Stimulated activated CD4-positive, alpha-beta T cell treated with anti-CD3 and anti-CD28 coated beads, Interleukin-1b, Interleukin-23, amount 100 ng/mL, for 1 hour (primary cell): ENCODE measurements at places on chromosomes 2 and 18.

DNA sequence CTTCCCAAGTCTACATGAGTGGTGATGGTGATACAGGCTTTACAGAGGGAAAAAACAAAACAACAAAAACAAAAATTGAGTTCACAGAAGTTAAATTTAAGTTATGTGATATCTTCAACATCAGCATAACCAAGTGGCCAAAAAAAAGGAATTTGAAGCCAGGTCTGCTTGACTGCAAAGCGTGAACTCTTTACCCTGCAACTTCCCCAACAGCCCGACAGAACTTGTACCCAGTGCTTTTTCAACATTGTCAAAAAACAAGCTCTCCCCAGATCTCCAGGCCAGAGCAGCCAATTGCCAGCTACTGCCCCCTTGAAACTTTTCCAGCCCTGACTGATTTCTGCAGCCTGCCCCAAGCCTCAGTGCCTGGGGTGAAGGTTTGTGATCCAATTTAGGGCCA, 76.7 kb downstream of the RNF144A start:
- no peak for DNase-seq

DNA sequence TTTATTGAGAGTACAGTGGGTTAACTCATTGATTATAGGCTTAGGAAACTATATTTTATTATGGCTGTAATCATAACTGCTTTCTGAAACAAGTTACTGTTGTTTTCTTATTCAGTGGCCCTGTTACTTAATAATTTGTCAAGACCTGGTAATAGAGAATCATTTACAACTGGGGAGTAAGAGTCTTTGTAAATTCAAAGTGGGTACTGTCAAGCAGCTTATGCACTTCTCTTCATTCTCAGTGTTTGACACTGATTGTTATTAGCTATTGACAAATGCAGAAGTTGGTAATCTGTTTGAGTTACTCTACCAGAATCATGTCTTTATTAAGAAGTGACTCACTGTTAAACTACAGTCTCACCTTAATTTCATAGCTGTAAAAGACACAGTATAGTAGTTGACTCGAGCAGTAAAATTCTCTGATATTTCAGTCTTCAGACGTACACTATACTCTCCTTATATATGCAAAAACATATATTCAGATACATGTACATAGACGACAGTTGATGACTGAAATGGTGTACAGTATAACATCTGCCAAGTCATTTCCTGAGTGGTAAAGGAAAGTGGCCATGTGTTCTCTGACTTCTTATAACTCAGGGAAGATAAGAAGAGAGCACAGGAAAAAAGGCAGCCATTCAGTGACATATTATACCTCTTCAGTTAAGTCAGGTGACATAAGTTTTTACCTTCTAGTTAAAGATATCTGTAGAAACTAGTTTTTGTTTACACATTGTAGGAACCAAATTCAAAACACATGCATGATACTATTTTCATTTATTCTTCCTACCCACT, 36.0 kb upstream of the TTC27 start:
- DNase-seq, result no peak

DNA sequence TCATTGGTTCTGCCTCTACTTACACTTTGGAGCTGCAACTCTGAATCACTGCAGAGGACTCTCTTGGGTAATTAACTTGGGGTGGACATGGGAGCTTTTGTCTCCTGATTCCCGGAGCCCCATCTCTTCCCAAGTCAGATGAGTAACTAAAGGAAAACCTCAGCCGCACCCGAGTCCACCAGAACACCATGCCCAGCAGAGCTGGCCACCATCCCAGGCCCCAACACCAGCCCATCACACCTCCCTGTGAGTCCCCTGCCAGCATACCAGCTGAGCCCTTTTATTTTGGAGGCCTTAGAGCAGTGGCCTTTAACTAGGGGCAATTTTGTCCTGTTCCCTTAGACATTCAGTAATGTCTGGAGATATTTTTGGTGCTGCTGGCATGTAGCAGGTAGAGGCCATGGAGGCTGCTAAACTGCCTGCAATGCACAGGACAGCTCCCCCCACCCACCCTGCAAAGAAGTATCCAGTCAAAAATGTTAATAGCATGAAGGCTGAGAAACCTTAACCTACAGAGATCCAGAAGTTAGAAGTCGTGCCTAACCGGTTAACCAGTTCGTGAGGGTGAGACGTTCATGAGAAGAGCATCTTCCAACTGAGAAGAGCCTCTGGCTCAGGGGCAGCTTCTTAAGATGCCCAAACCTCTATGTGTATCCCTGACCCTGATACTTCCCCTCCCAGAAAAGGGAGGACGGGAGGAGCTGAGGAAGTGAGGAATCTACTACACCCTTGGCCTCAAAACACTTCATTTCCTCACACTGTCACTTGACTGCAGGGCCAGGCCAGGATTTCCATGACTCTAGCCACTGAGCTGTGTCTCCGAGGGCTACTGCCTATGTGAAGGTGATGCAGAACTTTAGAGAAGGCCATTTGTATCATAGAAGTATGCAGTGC, 139.9 kb upstream of the EPAS1 start:
- no peak for DNase-seq

DNA sequence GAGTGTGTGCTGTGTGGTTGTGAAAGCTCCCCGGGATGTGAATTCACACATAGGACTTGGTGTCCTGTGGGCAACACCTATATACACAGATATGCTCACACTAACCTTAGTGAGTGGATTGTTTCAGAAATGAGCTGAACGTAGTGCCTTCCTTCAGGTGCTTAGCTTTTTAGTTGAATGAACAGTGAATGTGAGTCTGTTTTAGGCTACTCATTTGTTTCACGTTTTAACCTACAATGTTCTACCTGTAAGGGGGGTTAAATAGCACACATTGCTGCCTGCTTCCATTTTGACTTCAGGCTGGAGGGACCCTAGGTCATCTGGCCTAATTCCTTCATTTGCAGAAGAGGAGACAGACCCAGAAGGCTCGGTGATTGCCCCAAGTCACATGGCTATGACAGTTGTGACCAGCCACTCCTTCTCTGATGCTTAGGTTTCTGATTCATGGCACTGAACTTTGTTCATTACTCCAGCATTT, 1.0 kb downstream of the PLEK start:
- no peak for DNase-seq

DNA sequence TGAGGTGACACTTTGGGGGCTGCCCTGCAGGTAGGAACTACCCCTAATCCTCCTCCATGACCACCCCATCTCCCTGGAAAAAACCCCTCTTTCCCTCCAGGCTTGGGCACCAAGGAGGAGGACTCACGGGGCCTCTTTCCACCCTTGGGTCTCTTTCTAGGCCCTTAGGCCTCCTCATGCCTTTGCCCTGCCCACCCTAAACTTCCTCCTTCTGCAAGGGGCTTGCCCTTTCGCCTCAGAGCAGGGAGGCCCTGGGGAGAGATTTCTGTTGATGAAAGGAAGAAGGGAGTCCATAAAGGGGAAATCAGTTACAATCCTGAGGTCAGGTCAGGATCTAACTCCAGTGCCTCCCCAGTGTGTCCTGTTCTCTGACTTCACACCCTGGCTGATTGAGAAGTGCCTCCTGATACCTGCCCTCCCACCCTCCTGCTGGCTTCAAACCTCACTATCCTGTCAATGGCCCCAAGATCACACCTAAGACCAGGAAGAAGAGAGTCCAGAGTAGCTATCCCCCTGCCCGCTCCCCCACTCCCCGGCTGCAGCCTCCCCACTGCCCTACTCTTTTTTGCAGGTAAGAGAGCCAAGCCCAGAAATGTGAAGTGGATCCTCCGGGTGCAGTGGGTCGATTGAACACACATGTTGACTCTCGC, 16.7 kb upstream of the TNS1 start:
- DNase-seq, result no peak
